ENCODE measurements at places on chromosomes 6 and 20.
A peak's percentile ranks its signal among the peaks of the same experiment; 100 is the strongest.

DNA sequence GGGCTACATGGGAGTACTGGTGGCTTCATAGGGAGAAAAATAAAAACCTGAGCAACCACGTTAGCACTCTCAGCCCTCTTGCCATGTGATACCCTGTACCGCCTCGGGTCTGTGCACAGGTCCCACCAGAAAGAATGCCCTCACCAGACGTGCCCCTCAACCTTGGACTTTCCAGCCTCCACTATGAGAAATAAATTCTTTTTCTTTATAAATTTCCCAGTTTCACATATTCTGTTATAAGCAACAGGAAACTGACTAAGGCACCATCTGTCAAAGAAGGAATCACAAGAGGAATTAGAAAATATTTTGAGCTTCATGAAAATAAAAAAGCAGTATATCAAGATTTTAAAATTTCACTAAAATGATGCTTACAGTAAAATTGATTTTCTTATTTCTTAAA lies 168.4 kb upstream of the BMP5 start:
- DNase-seq = no peak

- DNase-seq = no peak
Observed at GRCh38 chr6:145953200-145953599, 11.0 kb downstream of the SHPRH start.

DNA sequence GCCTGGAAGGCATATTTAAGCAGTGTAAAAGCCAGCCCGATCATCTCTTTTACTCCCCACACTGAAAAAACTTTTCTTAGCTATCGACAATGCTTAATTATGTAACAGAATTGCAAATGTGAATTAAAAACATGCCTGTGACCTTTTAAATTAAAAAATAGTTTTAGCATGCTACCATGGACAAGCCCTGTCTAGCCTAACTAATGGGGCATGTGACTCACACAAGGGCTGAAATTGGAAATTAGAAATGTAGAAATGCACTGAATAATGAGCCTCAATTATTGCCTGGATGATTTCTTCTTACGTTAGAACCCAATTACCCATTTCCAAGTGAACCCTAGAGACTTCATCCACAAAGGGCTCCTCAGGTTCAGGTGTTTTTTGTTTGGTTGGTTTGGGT lies 82.7 kb downstream of the SIM1 start:
- no peak for DNase-seq

- no peak for DNase-seq
Observed at GRCh38 chr6:95648636-95649035, 71.3 kb downstream of the MANEA start.

DNA sequence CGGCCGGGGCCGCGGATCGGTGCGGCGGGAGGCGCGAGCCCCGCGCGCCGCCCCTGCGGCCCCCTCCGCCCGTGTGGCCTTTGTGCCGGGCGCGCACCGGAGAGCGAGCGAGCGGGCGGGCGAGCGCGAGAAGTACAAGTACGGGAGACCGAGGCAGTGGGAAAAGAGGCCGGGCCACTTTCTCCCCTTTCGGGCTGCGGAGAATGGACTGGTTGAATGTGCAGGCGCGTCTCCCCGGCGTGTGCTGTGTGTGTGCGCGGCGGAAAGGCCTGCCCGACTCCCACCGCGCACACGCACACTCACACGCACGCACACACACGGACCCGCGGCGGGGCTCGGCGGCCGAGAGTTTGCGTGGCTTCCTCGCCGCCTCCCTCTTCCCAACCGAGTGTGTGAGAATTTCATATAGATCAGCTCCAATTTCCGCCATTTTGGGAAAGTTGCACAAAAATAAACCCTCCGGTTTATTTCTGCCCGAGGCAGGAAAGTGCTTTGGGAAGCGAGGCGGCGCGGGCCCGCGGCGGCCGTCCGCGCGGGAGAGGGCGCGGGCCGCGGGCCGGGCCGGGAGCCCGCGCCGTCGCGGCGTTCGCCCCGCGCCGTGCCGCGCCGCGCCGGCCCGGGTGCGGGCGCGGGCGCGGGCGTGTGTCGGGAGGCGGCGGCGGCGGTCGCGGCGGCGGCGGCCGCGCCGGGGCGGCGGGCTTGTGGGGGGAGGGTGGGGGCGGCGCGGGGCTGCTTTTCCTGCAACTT lies 1.1 kb downstream of the L3MBTL3 start:
- DNase-seq = peak; percentile 28

- no peak for DNase-seq
Observed at GRCh38 chr20:59152559-59153354, 10.9 kb upstream of the ZNF831 start.

DNA sequence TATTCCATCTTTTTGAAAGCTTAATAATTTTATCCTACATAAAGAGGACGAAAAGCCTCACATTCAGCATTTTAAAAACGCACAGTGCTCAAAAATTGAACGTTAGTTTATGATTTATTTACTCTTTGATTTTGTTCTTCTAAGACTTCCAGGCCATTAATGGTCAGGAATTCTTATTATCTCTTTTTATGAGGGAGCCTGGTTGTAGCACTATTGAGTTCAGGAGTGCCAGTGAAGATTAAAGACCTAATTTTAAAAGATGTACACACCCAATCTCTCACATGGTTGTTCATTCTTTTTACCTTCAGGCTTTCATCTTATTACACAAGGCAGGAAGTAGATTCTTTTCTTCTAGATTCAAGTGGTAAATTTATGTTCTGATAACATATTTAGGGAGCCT lies 68.6 kb downstream of the HDDC2 start:
- DNase-seq = no peak

GRCh38 chr6:5946181-5946580 lies 60.5 kb downstream of the NRN1 start:
- no peak for DNase-seq

GRCh38 chr6:26022132-26022472 lies 59.5 kb downstream of the TRIM38 start:
- peak; percentile 85 for DNase-seq

DNA sequence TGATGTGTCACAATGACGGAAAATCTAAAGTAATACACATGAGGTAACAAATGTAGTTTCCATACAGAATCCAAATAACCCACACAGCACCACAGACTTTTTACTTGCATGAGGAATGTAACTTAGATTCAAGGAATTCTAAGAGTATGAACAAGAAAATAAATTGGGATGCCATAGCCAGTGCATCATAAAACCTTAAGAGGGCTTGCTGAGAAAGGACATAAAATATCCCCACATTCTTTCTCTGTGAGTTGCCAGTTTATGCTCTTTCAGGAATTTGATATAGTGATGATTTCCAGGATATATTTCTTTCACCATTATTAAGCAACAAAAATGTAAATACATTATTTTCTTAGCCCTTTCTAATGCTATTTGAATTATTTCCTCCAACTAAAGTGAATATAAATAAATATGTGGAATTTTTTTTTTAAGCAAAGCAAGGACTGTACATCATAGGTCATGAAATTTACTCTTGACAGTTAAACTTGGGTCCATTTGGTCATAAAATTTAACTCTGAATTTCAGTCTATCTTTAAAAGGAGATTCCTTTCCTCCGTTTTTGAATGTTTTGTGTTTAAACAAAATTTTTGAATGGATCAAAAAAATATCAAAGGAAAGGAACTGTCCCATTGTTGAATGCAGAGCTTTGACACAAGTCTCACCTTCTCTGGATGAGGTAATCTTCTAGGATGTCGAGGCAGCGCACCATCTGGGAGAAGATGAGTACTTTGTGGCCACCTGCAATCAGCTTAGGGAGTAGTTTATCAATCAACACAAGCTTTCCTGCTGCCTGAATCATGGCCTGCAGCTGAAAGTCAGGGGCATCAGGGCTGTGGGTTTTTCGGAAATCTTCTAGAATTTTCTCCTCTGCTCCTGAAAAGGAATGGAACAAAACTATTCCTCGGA lies 116.3 kb upstream of the EMILIN3 start:
- DNase-seq = peak; percentile 28

DNA sequence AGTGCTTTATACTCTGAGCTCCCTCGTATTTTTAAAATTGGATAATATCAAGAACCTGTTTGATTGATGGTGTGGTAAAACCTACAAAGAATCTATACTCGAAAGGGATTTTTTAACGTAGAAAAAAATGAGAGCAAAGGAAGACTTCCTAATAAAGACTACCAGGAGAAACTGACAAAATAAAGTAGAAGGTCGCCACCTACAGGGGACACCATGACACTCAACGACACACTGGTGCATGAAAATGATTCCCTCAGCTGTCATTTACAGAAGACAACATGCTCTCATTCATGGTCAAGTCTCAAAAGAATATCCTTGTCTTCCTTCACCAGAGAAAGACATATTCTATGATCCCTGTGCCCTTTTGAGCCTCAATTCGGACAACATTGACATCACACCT lies 10.1 kb upstream of the NHSL1 start:
- peak; percentile 3 for DNase-seq

GRCh38 chr6:42871711-42872110 lies 7.7 kb upstream of the RPL7L1 start:
- no peak for DNase-seq

GRCh38 chr6:68127074-68127473 lies 508.0 kb upstream of the ADGRB3 start:
- no peak for DNase-seq

GRCh38 chr6:157647261-157647915 lies 175.7 kb upstream of the SNX9 start:
- DNase-seq = no peak

DNA sequence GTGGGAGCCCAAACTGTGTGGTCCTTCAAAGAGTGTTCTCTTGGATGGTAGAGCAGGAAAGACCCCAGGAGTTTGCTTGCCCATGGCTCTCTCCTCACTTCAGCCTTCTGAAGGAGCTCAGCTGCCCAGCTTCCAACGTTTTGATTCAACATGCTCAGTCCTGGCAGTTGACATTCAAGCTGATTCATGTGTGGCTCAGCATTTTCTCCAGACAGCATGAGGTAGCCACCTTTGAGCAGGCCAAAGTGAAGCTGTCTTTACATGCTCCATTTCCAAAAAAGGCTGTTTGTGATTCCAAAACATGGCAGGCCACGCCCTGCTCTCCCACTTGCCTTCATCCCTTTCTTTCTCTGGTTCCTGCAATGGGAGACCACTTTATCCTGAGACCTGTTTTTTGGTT lies 280.2 kb downstream of the TBC1D7 start:
- no peak for DNase-seq

- DNase-seq = no peak
Observed at GRCh38 chr20:64258071-64258823, 2.7 kb downstream of the PCMTD2 start.

- no peak for DNase-seq
Observed at GRCh38 chr6:106084989-106085691, 996 bp upstream of the PRDM1 start.

DNA sequence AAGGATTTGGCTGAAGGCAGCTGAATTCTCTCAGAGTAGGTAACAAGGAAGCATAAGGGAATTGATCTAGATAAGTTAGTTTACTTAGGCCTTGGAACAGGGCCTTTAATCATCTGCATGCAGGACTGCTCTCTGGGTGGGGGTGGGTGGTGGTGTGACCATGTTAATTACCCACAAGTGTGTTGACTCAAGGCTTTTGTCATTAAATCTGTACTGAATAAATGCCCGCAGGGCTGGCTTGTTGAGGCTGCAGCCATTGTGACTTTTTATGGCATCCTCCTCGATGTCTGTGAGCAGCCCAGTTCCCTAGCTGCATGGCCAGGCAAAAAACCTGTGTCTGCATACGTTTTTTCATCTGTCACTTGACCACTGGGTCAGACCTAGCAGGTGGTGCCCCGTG lies 63.5 kb upstream of the ASCC3 start:
- no peak for DNase-seq

- DNase-seq = no peak
Observed at GRCh38 chr6:23784301-23784919, 341.6 kb upstream of the NRSN1 start.

DNA sequence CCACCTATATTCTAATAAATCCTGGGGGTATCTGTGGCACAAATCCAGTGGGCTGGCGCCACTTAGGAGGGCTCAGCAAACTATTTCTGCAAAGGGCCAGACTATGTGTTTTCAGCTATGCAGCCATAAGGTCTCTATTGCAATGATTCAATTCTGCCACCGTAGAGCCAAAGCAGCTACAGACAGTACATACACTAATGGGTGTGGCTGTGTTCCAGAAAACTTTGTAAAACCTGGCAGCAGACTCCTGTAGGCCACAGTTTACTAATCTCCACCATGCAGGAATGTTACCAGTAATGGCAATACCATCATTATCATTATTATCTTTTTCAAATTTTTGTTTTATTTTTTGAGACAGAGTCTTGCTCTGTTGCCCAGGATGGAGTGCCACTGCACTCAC lies 65.7 kb downstream of the SULF2 start:
- DNase-seq = no peak

GRCh38 chr6:14789996-14790395 lies 455.9 kb upstream of the JARID2 start:
- DNase-seq = no peak

- DNase-seq = no peak
Observed at GRCh38 chr20:10521836-10522235, 86.7 kb downstream of the SLX4IP start.

GRCh38 chr6:19597809-19598320 lies 239.3 kb upstream of the ID4 start:
- no peak for DNase-seq

DNA sequence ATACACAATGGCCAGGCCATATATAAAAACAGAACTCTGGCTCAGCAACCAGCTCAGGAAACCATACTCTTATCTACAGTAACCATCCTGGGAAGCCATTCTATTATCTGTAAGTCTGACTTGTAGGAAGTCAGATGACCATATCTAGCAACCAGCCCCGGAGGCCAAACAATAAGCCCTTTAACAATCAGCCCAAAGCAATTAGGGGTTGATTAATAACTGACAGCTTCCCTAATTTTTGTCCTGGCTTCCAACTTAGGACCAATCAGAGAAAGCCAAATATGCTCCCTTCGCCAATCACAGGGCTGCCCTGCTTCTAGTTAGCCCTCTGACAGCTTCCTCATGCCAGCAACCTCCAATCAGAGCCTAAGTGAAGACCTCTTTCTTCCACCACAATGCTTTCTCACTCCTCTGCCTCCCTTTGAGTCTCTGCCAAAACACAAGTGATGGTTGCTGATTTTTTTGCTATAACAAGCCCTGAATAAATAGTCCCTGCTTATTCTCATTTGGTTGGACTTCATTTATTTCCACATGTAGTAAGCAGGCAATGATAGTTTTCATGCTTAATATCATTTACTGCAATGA lies 37.8 kb upstream of the STXBP5 start:
- DNase-seq = no peak

GRCh38 chr20:8527998-8528723 lies 396.1 kb downstream of the PLCB1 start:
- peak; percentile 47 for DNase-seq

GRCh38 chr6:36968266-36968977 lies 13.9 kb downstream of the PI16 start:
- DNase-seq = no peak
